ENCODE measurements at places on chromosomes 7 and 10. TPM values are rescaled to one million over a fixed set of nuclear protein-coding genes. Genes with fewer than 3 reads are reported as not detected.

Gene CYP3A5
- polyA plus RNA-seq, result 2.7 TPM

Gene ZNF485
- 4.2 TPM for polyA plus RNA-seq

Gene CUZD1
- polyA plus RNA-seq, result 2.2 TPM

Gene ZNF804B
- 0.35 TPM for polyA plus RNA-seq

Gene TM9SF3
- 172 TPM for polyA plus RNA-seq

Gene HOXA9
- polyA plus RNA-seq, result 115 TPM

Gene COL28A1
- 9.5 TPM for polyA plus RNA-seq

Gene CCDC136
- 27.0 TPM for polyA plus RNA-seq

Gene CCT6A
- polyA plus RNA-seq, result 203 TPM

Data from renal pelvis (tissue), 12 donors.